Motor neuron (in vitro differentiated cells): ENCODE measurements at places on chromosomes 2 and 18. TPM values are rescaled to one million over a fixed set of nuclear protein-coding genes. Genes with fewer than 3 reads are reported as not detected.

GRCh38 chr2:107093426-107093957 is 207.5 kb upstream of the ST6GAL2 start:
- no peak for ATAC-seq

GRCh38 chr2:165227571-165227970 is 11.6 kb upstream of the SCN2A start:
- no peak for ATAC-seq

- no peak for ATAC-seq
Measured at GRCh38 chr18:62690236-62690815, 25.0 kb upstream of the PHLPP1 start.

- no peak for ATAC-seq
Measured at GRCh38 chr2:27033253-27033852, 588 bp downstream of the TMEM214 start.

SPHKAP gene
- total RNA-seq, result 0.20 and 0.27 TPM in 2 replicates

GRCh38 chr18:28018351-28018750 is 158.6 kb downstream of the CDH2 start:
- ATAC-seq, result no peak

FRZB gene
- total RNA-seq, result 32.1 and 56.8 TPM in 2 replicates

IL1RN gene
- total RNA-seq, result 0.36 TPM in 1 of 2 replicates, not detected in the other

DNA sequence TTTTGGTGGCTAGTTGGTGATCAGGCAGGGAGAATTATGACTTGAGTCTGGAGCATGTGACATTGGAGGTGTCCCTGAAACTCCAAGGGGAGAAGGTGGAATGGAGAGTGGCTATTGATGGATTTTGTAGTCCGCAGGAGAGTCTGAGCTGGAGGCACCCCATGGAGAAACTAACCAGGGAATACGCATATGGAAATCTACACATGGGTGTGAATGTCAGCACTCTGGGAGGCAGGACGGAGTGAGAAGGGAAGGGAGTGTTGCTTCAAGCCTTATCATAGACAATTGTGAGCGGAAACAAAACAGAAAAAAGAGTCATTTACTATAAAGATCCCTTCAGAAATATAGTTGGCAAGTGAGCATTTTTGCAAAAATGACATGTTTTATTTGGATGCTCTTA is 667 bp upstream of the SCYGR4 start:
- peak; percentile 99 for ATAC-seq

DNA sequence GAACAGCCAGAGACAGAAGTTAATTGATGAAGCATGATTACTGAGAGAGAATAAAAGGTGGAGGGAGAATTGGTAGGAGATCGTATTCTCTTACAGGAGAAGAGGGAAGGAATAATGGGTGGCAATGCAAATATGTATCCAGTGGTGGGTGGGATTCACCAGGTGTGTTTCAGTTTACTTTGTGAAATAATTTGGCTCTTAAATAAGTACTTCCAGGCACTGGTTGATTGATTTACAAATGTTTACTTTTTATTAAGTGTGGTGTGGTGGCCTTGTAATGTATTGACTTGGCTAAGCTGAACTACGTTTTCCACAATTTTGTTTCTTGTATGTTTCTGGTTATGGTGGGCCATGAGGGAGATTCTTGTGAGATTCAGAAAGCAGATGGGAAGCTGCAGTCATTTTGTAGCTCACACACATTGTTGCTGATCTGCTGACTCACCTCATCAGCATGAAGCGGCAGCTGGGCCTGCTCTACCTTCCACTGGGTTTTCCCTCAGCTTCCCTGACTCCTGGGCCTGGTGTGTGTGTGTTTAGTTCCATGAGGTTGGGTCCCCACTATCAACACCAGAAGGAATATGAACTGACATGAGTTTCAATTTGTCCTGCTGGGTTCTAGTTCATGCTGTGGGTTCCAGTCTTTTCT is 32.6 kb downstream of the MYL12B start:
- no peak for ATAC-seq

DNA sequence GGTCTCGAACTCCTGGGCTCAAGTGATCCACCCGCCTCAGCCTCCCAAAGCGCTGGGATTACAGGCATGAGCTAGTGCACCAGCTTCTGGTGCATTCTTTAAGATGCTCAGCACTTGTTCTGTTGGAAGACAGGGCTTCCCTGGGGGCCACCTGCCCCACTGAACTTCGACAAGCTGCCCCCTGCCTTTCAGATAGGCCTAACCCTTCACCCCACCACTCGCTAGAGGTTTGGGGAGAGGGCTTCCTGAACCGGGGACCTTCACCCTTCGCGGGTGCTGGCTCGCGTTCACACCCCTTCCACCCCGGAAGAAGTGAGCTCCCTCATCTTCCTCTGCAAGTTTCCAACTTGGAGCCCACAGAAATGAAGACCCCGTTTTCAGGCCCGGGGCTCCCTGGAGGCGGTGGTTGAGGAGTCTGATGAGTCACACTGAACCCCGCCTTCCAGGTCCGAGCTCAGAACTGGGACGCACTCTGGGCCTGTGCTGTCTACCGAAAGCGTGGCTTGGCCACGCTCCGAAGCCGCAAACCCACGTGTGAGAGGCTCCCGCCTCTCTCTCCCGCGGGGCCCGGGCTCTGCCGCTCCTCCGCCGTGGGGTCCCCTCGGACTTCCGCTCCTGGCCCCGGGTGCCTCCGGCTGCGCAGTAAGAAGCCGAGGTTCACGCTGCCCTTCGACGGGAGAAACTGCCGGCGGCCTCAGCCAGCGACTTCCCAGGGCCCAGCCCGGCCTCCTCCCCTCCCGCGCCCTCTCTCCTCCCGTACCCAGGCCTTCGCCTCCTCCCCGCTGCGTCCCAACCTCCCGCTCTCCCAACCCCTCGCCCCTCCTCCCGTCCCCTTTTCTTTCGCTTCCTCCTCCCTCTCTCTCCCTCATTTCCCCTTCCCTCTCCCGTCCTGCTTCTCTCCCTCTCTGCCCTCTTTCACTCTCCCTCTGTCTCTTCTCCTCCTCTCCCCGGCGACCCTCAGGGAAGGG is 47.5 kb upstream of the SP3 start:
- peak; percentile 83 for ATAC-seq

DNA sequence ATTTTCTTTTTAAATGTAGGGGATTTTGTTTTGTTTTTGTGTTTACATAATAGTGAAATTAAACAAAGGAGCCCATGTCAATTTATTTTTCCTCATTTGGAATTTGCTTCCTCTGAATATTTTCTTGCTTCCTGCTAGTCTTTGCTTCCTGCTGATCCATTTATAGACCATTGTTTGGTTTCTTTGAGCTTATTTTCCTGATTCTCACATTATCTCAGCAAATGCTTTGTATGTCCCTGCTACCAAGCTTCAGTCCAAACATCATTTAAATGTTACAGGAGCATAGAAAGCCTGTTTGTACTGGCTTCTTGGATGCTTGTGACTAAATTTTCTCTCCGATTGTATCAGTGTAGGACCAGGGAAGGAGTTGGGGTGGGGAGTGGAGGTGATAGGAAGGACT is 127.3 kb upstream of the IL1R2 start:
- no peak for ATAC-seq

DNA sequence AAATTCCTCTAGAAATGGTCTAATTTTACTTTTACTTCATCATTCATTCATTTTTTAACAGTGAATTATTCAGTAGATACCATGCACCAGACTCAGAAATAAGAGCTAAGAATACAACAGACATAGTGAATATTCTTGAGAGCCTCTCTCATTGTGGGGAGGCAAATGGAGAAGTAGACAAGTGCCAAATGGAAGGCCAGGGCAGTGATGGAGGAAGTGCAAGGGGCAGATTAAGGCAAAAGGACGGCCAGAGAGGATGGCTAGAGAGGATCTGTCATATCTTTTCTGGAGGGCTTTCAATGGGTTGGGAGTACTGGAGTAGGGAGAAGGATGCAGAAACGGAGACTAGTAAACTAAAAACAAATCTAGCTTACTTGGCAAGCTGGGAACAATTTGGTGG is 19.0 kb upstream of the RMDN2 start:
- ATAC-seq, result no peak

DNA sequence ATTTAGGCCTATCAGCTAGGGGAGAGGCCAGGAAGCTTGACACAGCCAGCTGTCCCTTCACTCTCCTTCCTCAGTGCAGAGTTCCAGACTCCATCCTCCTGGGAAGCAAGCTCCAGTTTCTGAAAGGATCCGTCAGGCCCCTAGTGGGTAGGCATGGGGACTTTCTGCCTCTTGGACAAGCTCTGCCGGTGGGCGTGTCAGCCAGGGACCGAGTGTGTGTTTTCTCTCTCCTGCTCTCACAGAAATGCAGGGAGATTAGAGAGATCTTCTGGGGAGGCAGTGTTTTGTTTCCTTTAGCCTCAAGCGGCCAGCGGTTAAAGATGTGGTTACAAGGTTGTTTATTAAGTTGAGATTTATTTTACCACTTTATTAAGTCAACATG is 29.9 kb upstream of the OTOS start:
- peak; percentile 41 for ATAC-seq

DNA sequence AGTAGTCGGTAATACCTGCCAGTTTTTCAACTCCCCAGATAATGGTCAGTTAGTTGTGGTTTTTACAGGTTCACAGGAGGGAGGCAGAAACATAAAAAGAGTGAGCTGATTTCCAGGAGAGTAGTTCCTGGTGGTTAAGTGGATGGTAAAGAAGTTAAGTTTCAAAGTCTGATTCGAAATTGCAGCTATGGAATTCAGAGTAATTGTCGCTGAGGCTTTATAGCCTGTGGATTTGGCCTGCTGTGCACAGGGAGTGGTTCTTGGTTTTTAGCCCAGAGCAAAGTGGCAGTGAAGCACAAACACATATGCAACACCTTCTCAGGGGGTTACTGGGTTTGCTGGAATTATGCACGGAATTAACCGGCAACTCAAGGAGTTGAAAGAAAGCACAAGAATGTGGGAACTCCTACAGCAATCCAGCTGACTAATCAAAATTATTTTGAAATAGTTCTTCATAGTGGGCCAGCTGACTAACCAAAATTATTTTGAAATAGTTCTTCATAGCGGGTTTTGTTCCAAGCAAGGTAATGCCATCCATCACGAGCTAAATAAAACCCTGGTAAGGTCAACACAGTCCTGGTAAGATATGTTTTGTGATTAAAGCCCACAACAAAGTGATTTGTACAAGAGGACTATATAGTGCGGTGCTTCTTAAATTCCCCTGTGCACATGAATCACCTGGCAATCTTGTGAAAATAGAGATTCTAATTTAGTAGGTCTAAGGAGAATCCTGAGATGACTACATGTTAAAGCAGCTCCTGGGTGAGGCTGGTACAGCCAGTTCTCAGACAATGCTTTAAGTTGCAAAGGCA is 94.4 kb downstream of the SGPP2 start:
- peak; percentile 93 for ATAC-seq

DNA sequence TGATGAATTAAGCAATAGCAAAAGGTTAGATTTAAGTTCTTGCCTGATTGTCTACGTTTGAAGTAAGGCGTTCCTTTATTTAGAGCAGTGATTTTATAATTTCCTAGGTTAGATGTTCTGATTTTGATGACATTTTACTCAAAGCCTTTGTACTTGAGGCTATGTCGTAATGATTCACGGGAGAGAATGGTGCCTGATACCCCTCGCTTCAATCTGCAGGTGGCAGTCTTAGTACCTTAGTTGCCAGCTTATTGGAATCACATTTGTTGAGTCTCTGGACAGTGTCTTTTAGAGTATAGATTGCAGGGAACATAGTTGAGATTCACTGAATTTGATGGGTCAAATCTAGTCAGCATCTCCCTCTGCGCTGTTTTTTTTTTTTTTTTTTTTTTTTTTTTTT is 89.5 kb downstream of the BIRC6 start:
- no peak for ATAC-seq
